ENCODE measurements at places on chromosomes 2 and 18.
A peak's percentile ranks its signal among the peaks of the same experiment; 100 is the strongest.

DNA sequence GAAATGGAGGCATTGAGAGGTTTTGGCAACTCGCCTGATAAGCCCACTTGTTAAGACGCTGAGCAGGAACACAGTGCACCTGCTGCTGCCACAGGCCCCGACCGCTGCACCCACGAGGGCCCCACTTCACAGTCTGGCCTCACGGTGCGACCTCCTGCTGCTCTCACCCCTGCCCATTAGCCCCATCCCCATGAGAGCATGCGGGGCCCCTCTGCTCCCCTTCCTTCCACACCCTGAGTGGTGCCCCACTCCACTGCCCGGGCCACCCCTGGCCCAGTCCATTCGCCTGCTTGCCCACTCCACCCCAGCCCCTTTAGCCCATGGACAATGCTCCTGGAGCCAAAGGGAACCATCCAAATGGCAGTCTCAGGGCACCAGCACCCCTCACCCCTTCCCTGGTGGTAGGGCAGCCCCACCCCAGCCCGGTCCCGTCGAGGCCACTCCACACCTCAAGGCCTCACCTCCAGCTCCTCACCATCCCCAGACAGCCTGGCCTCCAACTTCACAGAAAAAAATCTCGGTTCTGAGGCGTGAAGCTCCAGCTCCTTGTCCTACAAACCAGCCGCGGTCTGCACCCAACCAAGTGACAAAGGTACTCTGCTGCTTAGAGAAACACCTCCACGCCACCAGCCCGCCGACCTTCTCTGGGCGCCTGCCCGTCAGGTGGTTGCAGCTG, 6.7 kb upstream of the GPR55 start:
- DNase-seq, result peak; percentile 32

DNA sequence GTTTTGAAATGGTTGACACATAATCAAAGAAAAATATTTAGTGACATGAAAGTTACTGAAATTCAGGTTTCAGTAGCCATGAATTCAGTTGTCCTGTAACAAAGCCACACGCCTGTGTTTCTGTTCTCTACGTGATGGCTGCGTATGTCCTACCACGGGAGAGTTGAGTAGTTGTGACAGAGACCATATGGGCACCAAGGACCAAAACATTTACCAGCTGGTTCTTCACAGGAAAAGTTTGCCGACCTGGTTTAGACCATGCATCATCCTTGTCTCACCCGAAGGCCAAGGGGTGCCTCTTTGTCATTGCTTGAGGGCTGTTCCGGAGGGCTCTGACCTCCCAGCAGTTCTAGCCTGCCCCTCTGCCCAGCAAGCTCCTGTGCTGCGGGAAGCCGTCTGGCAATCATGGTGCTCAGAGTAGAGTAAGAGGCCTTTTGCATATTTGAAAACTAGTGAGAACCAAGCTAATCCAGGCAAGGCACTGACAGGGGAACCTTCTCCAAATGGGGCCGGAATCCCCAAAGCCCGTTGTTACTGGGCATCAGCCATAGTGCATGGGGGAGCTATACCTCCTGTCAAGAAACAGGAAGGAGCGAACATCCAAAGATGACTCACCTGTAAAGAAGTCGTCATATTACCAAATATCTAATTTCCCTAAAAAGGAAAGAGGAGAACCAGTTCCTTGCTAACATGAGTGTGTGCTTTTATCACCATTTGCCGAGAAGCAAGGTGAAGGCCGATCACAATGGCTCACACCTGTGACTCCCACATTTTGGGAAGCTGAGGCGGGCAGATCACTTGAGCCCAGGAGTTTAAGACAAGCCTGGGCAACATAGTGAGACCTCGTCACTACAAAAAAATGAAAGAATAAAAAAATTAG, 92.6 kb upstream of the RAB12 start:
- no peak for DNase-seq

DNA sequence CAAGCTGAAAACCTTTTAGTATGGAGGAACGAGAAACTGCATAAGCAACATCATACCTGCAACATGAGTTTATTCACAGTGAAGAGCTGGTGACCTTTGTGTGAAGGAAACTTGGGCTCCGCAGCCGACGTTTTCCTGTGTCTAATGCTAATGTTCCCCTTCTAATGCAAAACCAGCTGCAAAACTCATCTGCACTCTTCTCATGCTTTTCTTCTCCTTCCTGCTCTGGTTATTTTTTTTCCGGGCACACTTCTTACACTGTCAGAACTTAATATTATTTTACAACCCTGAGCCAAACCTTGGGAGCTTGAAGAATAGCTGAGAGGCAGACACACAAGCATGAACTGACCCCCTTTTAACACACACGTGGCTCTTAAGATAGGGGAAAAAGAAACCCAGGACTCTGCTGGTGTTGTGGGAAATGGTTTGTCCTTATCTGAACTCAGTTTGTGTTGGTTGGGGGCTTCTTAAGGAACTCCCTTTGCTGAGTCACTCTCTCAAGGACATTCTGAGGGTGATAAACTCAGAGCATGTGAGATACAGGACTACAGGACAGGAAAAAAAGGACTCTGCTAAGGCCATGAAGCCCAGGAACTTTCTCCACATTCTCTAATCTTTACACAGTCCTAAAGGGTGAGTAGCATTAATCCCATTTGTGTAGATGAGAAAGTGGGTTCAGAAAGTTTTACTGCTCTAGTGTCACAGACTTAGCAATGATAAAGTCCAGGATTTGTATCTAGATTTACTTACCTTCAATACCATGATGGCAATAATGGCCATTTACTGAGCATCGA, 439.3 kb upstream of the TRIB2 start:
- no peak for DNase-seq

GRCh38 chr2:10501451-10501961, 53.4 kb upstream of the ODC1 start:
- DNase-seq, result no peak

- DNase-seq, result no peak
These were observed 193.9 kb downstream of the RTP5 start for GRCh38 chr2:242063436-242063835.

DNA sequence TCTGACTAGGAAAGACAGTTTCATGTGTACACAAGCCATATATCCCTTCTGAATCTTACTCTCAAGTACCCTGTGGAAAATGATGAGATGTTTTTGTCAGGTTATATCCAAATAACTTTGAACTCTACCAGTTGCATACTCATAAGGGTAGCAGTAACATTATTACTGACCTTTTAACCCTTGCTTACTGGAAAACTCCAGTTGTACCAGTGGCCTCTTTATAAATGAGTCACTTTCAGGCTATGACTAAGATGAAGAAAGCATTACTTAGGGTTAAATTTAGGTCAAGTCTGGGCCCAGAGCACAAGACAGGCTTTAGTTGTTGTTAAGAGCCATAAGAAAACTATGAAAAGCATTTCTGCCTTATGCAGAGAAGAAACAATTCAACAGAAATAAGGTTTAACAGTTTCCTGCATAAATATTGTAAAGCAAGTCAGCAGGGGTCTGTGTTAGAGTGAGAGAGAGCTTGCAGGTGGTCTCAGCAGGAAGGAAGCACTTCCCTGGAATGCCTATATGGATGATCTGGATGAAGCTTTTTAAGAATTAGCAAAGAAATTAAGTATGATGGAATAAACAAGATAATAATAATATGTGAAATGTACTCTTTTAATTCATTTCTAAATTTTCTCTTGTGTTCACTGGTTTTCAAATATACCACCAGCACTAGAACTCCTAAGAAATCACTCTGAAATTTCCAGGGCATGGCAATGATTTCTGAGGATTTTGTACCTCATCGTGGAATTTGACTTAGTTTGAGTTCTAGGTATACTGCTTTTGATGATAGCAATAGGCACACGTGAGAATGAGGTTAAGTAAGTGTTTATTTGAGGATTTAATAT, 126.6 kb downstream of the UBE2E3 start:
- no peak for DNase-seq

DNA sequence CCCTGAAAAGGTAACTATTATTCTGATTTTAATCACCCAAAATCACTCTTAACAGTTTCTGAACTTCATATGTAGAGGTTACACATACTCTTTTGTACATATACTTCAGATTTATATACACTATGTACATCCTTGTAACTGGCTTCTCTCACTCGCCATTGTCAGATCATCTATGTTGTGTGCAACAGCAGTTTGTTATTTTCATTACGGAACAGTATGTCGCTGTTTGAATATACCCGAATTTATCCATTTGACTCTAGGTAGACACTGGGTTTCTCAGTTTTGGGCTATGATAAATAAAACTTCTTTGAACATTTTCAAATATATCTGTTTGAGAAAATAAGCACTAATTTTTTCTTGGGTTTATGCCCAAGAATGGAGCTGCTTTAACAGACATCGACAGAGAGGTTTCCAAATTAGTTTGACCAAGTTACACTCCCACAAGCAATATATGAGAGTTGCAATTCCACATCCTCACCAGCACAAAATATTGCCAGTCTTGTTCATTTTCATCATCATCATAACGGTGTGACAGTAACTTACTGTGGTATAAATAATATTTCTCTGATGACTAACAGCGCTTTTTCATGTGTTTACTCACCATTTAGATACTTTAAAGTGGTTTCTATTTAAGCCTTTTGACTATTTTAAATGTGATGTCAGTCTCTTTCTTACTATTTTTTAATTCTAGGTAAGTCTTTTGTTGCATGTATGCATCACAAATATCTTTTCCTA, 80.9 kb downstream of the SMC6 start:
- no peak for DNase-seq

DNA sequence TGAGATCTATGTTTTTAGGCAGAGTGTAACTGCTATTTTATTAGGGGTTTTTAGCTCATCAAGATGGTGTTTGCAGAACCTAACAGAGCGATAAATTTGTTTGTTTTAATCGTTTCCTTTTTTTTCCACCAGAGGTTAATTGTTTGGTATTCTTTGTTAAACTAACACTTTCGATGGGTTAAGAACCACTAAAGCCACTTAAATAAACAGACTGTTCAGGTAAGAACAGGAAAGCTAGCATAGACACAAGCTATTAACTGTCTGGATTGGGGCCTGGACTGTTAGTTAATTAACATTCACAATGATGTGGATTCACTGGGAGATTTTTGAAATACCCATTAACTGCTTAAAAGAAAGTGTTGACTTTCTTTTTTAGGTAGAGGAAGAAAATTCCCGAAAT, 209.0 kb upstream of the COPS8 start:
- no peak for DNase-seq

DNA sequence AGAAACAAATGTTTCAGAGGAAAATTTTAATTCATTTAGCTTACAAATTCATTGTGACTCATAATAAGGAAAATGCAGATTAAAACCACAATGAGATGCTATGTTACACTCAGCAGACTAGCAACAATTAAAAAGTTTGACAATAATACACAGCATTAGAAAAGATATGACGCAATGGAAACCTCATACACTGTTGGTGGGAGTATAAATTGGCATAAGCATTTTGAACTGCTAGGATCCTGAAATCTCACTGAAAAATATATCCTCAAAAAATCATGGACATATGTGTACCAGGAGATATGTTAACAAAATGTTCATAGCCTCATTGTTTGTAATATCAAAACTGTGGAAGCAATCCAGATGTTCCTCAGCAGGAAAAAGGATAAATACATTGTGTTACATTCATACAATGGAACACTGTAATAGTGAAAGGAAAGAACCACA, 13.7 kb downstream of the CALCRL start:
- DNase-seq, result no peak

DNA sequence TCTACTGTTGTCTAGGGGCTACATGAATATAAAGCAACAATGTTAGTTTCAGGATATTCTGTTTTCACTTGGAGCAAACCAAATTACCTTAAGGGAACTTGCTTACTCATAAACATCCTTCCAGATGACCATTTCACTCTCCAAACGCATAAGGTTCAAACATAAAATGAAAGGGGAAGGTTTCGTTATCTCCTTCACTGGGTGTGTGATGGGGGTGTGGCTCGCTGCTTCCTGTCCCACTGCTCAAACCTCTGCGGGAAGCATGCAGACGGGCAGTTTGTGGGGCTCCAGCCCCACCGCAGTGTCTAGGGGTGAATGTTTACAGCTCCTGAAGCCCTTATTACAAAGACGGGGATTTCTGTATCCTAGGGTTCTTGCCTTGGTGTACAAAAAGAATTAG, 1310.9 kb upstream of the TMEFF2 start:
- no peak for DNase-seq

DNA sequence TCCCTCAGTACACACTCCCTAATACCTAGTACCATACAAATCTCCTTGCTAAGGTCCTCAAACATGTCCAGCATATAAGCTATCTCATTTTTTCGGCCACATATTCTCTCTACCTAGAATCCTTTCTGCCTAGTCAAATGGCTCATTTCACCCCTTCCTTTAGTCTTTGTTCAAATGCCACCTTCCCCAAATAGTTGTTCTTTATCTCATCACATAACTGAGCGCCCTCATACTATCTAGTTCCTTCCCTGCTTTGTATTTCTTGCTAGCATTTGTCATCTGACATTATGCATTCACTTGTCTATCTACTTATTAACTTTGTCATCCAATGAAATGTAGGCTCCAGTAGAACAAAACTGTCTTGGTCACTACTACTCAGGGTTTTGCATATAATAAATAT, 35.5 kb downstream of the RPRD1A start:
- no peak for DNase-seq

DNA sequence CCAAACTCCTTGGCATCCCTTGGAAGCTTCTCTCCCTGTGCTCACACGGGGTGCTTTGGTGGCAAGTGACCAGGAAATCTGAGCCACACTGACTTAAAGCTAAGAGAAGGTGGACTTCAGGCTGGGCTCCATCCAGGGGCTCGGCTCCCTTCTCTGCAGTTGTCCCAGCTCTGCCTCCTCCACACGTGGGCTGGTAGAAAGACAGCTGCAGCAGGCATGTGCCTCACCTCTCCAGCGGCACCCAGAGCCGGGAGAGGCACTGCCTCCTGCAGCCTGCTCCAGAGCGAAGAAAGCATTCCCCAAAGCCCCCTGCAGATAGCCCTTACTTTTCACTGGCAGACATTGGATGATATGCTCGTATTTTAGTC, 11.3 kb downstream of the KCNF1 start:
- no peak for DNase-seq

GRCh38 chr2:166331468-166331867, 44.3 kb downstream of the SCN9A start:
- DNase-seq, result no peak

GRCh38 chr2:121046335-121046734, 238.7 kb downstream of the TFCP2L1 start:
- no peak for DNase-seq

- no peak for DNase-seq
These were observed 17.5 kb downstream of the YPEL5 start for GRCh38 chr2:30164131-30164925.

GRCh38 chr2:165593081-165593480, 123.6 kb downstream of the CSRNP3 start:
- no peak for DNase-seq

Measured in islet precursor cell (in vitro differentiated cells).